Stimulated activated CD4-positive, alpha-beta T cell treated with anti-CD3 and anti-CD28 coated beads, TNF-alpha, amount 100 ng/mL, for 1 hour (primary cell): ENCODE measurements at places on chromosomes 16 and 17.

- DNase-seq, result no peak
Observed at GRCh38 chr16:90070440-90070839, 6.7 kb downstream of the PRDM7 start.

GRCh38 chr17:32672711-32673110, 185.9 kb downstream of the CDK5R1 start:
- DNase-seq, result no peak

GRCh38 chr16:87701505-87701921, 64.3 kb downstream of the KLHDC4 start:
- DNase-seq, result no peak

GRCh38 chr17:47200325-47200664, 8.9 kb upstream of the MYL4 start:
- no peak for DNase-seq

DNA sequence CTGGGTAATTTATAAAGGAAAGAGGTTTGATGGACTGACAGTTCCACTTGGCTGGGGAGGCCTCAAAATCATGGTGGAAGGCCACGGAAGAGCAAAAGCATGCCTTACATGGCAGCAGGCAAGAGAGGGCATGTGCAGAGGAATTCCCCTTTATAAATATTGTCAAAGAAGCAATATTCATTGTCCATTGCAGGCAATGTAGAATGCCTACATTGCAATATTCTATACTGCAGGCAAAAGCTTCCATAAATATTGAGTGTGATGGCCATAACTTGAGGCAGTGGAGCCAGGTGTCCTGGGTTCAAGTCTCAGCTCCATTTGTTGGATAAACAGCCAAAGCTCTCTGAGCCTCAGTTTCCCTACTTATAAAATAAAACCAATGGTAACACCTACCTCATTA, 322.3 kb downstream of the SHISA9 start:
- DNase-seq, result no peak

GRCh38 chr16:21600031-21600773, 825 bp downstream of the METTL9 start:
- no peak for DNase-seq

GRCh38 chr16:8476824-8477223, 113.5 kb downstream of the TMEM114 start:
- DNase-seq, result no peak

GRCh38 chr17:43994272-43995149, 9.9 kb upstream of the NAGS start:
- peak; percentile 55 for DNase-seq

DNA sequence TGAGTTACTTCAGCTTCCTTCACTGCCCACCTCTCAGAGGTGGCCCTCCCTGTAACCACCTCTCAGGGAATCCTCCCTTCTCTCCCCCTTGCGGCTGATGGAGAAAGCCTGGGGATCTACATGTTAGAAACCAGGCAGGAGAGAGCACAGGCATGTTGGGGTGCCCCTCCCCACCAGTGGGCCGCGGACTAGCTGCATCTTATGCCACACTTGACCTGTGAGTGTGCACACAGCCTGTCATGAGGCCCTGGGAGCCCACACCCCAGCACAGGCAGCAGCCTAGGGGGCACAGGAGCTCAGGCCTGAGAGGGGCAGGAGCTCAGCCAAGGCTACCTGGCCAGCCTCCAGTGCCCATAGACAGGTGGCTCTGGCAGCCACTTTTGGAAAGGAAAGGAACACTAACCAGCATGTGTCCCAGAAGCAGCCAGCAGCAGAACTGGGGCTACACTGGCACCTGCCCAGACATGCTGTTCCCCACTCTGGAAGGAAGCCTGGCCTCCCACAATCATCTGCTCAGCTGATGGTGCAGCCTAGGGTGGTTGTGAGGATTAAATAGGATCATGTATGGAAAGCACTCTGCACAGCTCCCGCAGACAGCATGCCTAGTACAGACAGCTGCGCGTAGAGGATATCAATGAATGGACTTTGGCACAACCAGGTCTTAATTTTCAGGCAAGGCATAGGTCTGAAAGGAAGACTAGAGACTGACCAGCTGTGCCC, 60.5 kb downstream of the TMEM132E start:
- DNase-seq, result no peak

GRCh38 chr17:20721171-20721570, 141.6 kb downstream of the CDRT15L2 start:
- no peak for DNase-seq

GRCh38 chr17:51299859-51300258, 39.5 kb downstream of the UTP18 start:
- no peak for DNase-seq

- no peak for DNase-seq
Observed at GRCh38 chr17:57861000-57861789, 11.4 kb upstream of the MRPS23 start.

DNA sequence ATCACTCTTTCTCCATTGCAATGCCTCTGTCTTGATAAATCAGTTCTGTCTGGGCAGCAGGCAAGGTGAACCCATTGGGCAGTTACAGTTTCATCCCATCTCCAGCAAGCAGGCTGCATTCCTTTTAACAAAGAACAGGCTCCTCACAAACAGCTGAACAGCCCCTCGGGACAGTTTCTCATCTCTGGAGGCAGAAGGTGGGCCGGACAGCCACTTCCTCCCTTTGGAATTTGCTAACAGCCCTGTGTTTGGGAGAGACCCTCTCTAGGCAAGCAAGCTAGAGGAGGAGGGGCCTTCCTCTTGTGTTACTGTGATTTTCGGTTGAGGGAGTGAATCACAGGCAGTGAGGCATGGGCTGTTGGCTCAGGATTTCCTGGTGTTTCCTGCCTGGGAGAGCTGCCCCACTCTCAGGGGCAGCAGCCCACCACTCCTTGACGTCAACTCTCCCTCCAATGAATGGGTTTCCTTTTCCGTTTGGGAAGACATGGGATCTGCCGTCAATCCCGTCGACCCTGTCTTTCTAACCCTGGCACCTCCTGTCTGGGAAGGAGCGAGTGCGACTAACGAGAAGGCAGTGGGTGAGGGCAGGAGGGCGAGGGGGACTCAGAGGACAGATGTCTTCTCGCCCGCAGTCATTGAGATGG, 3.7 kb upstream of the PGS1 start:
- DNase-seq, result no peak

GRCh38 chr17:2794111-2794803, 2.0 kb upstream of the RAP1GAP2 start:
- DNase-seq, result no peak

- DNase-seq, result no peak
Observed at GRCh38 chr17:74185571-74186185, 17.8 kb upstream of the RPL38 start.

GRCh38 chr16:89476379-89476778, 14.0 kb downstream of the ANKRD11 start:
- DNase-seq, result no peak

GRCh38 chr16:57140931-57141668, 44.7 kb downstream of the PSME3IP1 start:
- DNase-seq, result no peak

- DNase-seq, result no peak
Observed at GRCh38 chr17:5115673-5116651, at the start of gene USP6. Gene USP6, plus strand, starts transcription at chr17:5116032. Its CDS starts 14,336 bp downstream, at chr17:5130368.

DNA sequence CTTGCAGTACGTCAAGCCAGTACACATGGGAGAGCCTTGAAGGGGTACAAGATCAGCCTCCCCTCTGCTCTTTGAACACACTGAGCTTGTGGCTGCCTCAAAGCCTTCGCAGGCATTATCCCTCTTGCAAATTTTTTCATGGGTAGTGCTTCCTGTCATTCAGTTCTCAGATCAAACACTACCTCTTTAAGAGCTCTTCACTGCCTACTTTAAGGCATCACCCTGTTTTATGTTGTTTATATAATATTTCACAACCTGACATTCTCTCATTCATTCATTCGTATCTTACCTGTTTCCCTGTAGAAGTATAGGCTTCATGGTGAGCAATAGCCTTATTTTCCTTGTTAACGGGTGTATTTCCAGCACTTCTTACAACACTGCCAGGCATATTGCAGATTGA, 269.1 kb downstream of the CDH13 start:
- DNase-seq, result no peak

DNA sequence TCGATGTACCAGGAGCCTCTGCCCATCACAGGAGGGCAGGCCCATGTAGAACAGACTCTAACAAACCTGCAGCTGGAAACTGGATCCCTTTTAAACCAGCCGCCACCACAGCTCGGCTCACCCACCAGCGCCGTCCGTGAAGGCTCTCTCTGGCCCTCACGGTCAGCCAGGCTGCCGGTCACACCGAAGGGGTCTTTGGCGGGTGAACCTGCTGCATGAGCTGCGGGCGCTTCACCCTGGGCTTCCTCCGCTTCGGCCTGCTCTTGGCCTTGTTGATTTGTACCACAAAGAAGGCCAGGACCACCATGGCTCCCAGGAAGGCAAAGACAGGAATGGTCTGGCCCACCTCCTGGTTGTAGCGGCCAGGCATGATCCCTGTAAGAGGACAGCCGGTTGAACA, 11.7 kb upstream of the SLC38A8 start:
- no peak for DNase-seq

DNA sequence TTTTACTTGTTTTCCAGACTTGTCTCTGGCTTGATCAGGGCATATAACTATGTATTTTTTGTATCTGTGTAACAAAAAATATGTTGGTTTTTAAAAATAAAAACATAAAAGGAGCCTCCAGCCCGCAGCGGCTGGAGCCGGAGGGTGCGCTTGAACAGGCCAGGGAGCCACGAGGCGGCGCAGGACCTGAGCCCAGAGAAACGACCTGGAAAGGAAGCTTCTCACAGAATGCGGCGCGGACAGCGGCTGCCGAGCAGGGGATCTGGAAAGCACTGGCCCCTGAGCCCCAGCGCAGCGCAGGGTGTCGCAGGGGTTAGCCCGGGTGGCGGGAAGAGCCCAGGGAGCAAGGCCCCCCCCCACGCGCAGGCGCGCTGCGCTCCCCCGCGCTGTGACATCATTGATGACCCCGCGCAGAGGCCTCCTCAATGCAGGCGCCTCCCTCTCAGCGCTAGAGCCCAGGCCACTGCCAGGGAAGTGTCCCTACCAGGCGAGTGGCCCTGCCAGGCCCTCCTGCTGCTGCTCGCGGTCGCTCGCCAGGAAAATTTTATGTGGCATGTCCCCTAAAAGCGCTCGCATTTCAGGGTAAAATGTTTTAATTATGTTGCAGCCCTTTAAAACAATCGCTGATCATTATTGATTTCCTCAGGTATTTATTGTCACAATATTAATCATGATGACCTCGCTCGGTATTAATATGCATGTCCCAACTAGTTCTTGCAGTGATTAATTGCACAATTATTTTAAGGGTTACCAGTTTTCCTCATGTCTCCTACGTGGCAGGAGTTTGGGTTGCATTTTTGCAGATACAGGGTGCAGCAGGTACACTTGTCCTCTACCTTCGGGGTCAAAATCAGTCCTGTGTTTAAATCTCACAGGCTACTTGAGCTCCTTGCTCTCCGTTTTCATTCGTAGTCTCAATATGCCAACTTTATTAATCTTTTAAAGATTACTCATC, 134.2 kb downstream of the USP22 start:
- DNase-seq, result peak; percentile 70

- no peak for DNase-seq
Observed at GRCh38 chr16:73124097-73124652, 76.2 kb upstream of the ZFHX3 start.

DNA sequence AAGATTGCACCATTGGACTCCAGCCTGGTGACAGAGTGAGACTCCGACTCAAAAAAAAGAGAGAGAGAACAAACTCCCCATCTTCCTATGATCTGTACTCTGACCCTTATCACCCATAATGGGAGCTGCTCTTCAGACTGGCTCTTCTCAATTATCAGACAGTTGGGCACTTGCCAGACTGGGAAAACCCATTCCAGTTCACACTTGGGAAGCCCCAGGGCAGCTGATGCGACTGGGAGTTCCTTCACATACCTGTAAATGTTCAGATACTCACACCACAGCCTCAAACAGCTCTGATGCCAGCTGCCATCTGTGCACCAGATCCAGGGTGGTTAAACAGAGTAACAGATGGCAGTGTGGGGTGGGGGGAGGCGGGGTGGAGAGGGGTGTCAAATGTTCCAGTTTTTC, 23.8 kb upstream of the TMEM101 start:
- DNase-seq, result no peak

DNA sequence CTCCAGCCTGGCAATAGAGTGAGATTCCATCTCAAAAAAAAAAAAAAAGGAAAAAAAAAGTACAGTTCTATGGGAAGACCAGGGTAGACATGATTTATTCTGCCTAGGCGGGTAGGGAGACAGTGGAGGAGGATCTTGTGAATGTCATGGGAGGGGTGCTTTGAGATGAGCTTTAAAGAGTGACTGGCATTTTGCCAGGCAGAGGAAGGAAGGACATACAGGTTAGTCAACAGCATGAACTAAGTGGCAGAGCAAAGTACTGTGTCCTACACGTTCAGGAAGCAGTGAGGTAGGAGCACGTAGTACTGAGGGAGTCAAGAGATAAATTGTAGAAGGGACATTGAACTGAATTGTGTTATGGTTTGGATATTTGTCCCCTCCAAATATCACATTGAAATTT, 451.5 kb downstream of the TOX3 start:
- DNase-seq, result no peak

- no peak for DNase-seq
Observed at GRCh38 chr16:89268987-89269735, 51.7 kb downstream of the ZNF778 start.

DNA sequence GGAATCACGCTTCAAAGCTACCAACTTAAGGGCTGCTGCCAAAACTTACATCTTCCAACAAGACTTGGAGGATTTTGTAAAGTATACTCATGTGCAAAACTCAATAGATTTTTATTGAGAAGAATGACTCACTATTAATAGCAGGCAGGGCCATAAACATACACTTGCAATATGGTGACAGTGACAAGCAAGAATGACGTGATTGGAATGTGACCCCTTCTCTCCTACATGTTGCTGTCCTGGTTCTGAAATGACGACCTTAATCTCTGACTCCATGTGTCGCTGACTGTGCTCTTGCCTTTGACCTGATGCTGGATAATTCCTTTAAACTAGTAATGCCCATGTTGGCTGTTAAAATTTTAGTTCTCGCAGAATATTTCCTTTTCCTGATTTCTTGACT, 174.5 kb downstream of the PARN start:
- no peak for DNase-seq

- no peak for DNase-seq
Observed at GRCh38 chr17:49914664-49915063, 54.3 kb upstream of the DLX4 start.

GRCh38 chr17:45313421-45313771, 3.4 kb downstream of the MAP3K14 start:
- no peak for DNase-seq

- DNase-seq, result no peak
Observed at GRCh38 chr17:20184977-20185619, 175.9 kb downstream of the SPECC1 start.

DNA sequence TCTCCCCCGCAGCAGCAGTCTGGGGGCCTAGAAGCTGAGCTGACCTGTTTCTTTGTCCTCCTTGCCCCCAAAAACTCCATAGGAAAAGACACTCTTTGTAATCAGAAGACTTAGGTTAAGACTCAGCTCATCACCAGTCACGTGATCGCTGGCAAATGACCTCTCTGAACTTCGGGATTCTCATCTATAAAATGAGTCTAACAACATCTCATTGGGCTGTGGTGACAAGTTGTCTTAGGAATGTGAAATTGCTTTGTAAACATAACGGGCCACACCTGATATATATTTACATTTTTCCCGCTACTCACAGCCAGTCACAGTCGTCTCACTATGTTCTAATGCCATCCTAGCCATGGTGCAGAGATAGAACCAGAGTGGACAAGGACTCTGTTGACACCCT, 86.0 kb upstream of the LHX1 start:
- DNase-seq, result no peak
